ENCODE measurements at places on chromosomes 12 and 14.

DNA sequence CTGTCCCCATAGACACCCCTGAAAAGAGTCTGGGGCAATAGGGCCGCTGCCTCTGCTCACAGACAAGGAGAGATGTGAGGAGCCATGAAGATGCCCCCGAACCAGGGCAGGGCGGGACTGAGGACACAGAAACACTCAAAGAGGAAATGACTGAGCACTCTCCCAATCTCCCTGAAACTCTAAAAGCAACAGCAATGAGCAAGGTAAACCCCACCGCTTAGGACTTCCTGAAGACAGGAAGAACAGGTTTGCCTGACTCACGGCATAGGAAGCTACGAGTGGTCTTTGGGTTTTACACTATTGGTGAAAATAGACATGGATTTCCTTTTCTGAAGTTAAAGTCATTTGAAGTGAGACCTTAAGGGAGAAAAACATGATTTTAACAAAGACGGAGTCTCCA lies 32.5 kb downstream of the STX2 start:
- DNase-seq = no peak

- DNase-seq = no peak
Measured at GRCh38 chr12:22318108-22318737, 16.3 kb downstream of the ST8SIA1 start.

DNA sequence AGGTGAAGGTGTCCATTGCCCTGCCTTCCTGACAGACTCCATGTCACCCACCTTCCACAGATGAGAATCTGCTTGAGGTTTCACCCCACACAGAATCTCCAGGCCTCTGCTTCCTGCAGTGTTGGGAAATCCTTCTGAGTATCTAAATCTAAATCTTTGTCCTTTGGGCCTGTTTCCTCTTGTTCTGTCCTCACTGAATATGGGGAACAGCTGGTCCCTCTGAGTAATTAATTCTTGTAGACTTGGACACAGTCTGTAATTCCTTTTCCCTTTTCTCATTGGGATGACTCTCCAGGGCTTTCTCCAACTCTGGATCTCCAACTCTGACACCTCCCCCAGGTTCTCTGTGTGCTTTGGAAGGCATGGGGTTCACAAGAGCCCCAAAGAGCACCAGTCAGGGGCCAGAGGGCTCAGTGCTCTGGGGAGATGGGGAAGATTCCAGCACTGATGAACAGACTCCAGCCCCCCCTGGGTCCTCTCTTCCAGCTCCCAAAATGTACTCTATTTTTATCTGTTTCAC lies 2.3 kb upstream of the ACVRL1 start:
- DNase-seq = no peak

DNA sequence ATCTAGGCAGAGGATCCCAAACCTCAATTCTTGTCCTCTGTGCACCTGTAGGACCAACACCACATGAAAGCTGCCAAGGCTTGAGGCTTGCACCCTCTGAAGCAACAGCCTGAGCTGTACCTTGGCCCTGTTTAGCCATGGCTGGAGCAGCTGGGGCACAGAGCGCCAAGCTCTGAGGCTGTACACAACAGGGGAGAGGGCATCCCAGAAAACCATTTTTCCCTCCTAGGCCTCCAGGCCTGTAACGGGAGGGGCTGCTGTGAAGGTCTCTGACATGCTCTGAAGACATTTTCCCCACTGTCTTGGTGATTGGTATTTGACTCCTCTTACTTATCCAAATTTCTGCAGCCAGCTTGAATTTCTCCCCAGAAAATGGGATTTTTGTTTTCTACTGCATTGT lies 22.4 kb upstream of the PTPRO start:
- DNase-seq = no peak

GRCh38 chr12:115636546-115636945 lies 640.9 kb downstream of the MED13L start:
- DNase-seq = no peak

DNA sequence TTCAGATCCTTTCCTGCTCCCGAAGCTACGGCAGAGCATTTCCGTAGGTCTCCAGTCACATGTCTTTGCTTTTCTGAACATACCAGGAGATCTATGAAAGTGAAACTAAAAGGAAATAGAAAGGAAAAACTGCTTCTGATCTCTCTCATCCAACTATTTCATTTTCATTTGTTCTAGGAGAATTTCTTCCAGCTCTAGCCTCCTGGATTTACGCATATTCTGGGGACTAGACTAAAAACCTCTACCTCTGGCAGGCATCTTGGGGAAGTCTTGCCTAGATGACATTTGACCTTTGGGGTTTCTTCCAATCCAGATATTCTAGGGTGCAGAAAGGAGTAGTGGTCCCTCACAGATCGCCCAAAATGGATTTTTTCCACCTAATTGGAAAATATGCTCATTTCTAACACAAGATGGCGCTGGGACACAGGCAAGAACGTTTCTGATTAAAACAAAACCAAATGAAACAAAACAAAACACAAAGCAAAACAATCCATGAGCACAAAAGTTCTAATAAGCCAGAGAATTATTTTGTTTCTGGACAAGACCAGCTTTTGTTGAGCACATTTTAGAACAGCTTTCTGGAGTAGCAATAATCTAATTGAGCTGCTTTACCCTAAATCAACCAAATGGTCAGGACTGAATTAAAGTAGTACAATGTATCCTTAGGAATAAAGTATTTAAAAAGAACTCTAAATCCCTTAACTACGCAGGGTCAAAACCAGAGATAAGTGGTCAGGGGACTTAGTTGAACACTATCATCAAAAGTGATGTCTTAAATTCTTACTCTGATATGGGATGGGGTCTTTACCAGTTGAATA lies 12.3 kb upstream of the PARP11 start:
- no peak for DNase-seq

DNA sequence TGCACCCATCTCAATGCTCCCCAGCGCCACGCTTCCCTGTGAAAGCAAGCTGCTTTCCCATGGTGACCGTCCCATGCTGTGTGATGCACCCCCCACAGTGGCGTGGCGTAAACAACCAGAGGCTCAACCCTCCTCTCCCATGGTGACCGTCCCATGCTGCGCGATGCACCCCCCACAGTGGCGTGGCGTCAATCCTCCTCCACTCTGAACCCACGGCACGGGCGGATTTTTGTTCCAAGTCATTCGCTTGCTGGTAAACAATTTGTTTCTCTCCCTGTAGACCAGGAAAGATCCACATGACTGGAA lies 8.9 kb downstream of the STX2 start:
- DNase-seq = no peak

DNA sequence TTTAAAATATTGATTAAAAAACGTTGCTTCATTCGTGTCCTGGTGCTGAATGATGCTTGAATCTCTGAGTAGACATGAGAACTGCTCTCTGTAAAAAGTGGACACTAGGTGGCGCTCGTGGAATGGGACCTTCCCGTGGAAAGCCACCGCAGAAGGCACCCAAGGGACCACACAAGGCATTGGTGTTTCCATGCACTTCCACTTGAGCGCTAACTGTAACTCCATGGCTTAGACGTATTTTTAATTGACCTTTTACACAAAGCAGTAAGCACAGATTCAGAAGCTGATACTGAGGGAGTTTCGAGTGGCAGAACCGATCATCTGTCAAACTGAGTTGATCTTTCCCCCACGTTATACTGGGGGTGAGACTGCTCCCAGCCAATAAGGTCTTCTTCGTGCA lies 135.3 kb downstream of the PRKCH start:
- peak; percentile 68 for DNase-seq

DNA sequence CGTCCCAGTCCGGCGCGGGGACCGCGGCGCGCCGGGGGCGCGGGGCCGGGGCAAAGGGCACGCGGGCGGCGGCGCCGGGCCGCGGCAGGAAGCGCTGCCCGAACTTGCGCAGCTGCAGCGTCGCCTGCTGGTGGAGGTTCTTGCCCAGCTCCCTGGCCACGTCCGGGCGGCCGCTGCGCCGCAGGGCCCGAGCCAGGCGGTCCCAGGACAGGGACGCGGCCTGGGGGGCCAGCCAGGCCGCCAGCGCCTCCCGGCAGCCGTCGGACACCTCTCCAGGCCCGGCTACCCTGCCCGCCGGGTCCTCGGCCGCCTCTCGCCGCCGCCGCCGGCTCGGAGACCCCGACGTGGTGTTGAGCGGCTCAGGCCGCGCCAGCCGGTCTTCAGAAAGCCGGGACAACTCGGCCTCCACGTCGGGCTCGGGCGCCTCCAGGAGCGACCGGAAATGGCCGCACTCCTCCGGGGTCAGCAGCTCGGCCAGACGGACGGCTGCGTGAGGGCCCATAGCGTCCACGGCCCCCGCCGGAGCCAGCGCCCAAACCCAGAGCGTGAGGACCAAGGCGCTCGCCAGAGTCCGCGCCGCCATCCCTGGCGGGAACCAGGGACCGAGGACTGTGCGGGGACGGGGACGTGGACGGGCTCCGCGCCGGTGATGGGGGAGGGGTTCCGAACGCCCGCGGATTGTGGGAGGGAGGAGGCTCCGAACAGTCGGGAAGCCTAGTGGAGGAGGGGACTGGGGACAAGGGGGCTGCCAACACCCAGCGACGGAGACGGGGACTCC lies 34.0 kb downstream of the FIGNL2 start:
- peak; percentile 92 for DNase-seq

DNA sequence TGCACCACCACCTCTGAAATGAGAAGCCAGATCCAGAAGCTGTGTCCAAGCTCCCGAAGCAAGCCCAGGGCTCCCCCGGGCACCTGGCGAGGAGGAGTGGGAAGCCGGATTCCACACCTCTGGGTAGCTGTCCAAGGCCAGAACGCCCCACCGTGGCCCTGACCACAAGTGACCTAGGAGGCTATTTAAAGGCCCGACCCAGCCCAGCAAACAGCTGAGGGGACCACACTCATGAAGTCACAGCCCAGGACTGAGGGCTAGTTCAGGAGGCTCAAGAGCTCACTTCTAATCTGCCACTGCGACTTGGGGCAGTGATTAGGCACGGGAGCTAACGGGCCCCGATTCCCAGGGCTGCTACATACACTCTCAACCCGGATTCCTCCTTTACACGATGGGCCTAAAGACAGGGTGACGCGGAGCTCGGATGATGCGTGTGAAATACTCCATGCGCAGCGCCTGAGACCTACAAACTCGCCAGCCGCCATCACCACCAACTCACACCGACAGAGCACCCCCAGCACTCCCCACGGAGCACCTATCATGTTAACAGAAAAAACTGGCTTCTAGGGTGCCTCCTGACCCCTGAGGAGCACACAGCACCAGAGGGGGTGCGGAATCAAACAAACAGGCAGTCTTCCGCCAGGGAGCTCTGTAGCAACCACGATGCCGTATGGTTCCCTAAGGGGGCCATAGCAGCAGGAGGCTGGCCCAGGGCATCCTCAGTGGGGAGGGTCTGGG lies 84.0 kb upstream of the GPR68 start:
- DNase-seq = no peak

- DNase-seq = no peak
Measured at GRCh38 chr12:70317781-70318180, 48.3 kb upstream of the KCNMB4 start.

DNA sequence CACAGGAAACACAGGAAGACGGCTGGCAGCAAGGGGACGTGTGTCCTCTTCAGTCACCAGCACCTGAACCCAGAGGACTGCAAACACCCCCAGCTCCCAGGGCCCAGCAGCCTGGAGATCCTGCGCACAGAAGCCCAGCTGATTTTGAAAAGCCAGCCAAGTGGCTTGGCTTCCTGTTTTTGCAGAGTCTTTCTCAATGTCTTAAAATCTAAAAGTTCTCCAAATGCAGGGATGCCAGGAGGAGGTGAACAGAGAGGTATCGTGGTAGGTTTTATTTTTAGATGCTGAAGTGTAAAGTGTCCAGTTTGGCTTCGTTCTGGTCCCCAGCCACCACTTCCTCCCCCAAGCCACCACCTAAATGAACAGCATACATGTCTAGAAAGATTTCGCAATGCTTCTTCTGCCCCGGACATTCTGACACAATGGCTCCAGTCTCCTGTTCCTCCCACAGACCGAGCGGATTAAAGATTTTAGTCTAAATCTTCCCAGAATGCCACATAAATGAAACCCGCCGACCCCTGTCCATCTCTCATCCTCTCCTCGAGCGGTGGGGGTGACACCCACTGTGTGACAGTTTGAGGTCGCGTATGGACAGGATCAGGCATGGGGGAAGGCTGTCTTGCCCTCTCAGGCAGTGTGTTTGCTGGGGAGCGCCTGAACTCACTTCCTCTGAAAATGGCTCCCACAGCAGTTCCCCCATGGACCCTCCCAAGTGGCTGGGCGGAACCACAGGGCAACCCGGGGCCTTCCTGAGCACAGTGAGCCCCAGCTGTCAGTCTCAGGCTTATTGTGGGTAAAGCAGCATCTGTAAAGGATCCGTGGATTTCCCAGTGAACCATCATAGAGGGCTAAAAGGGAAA lies 41.6 kb downstream of the ITPK1 start:
- DNase-seq = no peak

GRCh38 chr12:40733871-40734270 lies 41.6 kb downstream of the CNTN1 start:
- DNase-seq = no peak

GRCh38 chr14:60220917-60221316 lies 28.1 kb upstream of the PPM1A start:
- DNase-seq = no peak

DNA sequence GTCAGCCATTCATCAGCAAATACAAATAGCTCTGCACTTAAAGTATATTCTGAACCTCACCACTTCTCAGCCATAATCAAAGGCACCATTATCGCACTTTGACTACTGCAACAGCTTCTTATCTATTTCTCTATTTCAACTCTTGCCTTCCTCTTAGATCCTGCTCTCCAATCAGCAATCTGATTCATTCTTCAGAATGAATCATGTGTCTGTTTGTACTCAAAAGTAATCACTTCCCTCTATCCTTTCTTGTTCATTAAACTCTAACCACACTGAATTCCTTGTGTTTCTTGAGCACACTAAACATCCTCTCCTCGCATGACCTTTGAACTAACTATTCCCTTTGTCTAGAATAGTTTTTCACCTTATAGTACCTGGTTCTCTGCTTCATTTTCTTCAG lies 12.8 kb upstream of the OR4E1 start:
- DNase-seq = no peak

DNA sequence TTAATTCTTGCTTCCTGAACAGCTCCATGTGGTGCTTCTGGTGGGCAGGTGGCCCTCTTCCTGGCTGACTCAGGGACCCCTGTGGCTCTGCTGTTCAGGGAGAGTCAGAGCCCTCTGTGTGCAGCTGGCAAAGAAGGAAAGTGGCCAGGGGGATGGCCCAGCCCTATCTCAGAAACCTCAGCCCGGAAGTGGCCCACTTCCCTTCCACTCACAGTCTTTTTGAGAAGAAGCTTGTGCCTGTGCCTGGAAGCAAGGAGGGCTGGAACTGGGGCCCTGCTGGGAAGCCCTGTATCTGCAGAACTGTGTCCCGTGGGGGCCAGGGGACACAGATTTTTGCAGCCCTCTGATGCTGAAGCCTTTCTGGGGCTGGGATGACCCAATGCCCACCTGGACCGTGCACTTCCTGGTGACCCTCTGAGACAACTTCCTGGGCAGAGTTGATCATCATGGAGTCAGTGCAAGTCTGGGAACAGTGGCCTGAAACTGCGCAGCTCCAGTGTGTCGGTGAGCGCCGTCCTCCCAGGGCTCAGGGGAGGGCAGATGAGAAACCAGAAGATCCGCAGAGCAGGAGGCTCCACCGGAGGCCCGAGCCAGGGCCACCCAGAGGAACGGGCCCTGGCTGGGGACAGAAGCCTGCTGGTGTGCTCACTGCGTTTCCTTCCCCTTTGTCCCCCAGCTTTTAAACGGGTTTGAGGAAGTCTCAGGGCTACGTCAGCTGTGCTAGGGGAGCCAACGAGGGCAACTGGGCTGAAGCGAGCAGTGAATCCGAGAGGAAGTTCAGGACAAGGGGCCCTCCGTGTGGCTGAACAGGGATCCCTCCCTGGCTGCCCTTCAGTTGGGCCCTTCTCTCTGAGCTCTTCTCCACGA lies 217.4 kb upstream of the RTL1 start:
- DNase-seq = peak; percentile 39

Measured in pancreas (tissue), 10 donors.